Stimulated activated CD4-positive, alpha-beta T cell treated with anti-CD3 and anti-CD28 coated beads, Interleukin-4, amount 100 ng/mL, for 1 hour (primary cell): ENCODE measurements at places on chromosomes 6 and 20.

DNA sequence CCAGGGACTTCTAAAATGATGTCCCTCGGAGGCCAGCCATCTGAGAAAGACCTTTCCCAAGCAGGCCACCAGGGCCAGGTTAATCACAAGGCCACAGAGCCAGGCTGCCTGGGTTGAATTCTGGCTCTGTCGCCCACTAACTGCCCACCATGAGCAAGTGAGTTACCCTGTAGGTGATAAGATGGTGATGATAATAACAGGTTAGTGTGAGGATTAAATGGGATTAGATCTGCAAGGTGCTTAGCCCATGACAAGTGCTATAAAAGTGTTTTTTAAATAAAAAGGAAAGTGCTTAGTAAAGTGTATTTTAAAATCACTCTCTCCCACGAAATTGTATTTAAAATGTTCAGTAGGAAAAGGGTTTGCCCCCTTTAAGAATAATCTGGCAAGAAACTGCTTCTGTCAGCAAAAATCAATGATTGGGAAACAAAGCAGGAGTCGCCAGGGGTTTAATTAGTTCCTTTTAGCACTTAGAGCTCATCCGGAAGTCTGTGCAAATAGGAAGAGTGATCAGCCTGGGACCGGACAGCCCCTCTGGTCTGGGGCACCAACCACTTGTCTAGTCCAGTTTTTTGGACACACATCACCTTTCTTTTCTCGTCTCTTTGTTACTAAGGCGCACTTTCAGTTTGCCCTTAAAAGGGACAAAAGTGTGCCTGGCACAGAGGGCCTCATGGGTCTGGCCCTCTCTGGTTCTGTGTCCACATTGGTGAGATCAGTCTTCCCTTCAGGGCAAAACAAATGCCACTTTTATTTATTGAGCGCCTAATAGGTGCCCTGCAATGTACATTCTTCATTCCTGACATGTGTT lies 150.4 kb downstream of the GRM4 start:
- no peak for DNase-seq

- no peak for DNase-seq
Measured at GRCh38 chr20:63280929-63281545, 8.4 kb downstream of the ARFGAP1 start.

- DNase-seq: no peak
Measured at GRCh38 chr6:116840091-116840490, 11.2 kb upstream of the GPRC6A start.

DNA sequence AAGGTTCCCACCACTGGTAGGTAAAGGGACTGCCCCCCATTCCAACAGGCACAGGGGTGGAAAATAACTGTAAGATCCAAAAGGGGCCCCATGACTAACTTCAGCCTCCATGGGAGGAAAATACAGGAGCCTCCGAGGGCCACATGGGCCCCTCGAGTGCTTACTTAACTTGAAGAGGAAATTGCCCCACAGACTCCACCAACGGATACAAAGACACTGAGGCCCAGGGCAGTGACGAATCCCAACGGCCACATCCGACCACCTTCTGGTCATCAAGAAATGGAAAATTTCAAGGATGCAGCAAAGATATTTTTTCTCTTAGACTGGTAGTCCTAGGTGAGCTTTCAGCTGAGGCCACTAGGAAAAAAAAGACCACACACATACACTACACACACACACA lies 116.0 kb upstream of the MRPS10 start:
- no peak for DNase-seq

GRCh38 chr6:52144196-52145076 lies 41.7 kb upstream of the IL17A start:
- no peak for DNase-seq

- DNase-seq: no peak
Measured at GRCh38 chr6:50720623-50721022, 7.3 kb downstream of the TFAP2D start.

- no peak for DNase-seq
Measured at GRCh38 chr6:39086294-39086693, 28.7 kb downstream of the SAYSD1 start.

DNA sequence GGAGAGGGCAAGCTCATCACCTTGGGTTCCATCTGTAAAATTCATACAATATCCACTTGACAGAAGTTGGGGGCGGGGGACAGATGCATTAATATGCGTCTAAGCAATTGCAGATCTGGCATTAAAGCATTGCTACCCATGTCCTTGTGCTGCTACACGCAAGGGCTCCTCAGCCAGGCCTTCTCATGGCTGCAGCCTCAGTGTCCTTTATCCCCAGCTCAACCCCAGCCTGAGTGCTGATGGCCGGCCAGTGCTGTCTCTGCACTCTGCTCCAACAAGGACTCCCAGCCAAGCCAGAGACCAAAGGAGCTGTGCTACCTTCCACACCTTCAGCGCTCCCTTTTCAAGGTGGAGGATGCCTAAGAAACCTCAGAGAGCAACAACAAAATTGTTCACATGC lies 188.5 kb upstream of the STXBP5 start:
- no peak for DNase-seq

DNA sequence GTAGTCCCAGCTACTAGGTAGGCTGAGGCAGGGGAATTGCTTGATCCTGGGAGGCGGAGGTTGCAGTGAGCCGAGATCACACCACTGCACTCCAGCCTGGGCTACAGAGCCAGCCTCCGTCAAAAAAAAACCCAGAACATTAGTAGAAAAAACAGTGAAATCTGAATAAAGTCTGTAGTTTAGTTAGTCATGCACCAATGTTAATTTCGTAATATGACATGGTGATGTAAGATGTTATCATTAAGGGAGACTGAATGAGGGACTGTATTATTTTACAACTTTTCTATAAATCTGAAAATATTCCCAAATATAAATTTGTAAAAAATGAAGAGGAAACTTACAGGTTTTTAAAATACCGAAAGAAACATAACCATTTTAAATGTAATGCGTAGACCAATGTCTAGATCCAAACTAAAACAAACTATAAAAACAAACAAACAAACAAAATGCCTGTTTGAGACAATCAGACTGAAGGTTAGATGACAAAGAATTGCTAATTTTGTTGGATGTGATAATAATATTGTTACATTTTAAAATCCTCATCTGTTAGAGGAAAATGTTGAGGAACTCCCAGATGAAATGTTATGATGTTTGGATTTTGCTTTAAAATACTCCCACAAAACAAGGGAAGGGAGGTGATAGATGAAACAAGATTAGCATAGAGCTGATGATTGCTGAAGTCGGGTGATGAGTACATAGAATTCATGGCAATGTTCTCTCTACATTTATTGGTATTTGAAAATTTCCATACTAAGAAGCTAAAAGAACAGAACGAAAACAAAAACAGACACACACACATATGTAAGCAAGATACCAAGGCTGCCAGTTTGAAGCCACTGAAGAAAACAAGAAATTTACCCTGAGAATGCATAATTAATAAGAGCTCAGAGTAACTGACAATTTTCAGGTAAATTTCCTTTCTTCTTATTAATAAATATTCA lies 1.8 kb downstream of the GSTA4 start:
- DNase-seq: no peak

- DNase-seq: no peak
Measured at GRCh38 chr6:50966532-50966931, 147.9 kb downstream of the TFAP2B start.

GRCh38 chr20:62825333-62825985 lies 8.6 kb downstream of the COL9A3 start:
- no peak for DNase-seq

DNA sequence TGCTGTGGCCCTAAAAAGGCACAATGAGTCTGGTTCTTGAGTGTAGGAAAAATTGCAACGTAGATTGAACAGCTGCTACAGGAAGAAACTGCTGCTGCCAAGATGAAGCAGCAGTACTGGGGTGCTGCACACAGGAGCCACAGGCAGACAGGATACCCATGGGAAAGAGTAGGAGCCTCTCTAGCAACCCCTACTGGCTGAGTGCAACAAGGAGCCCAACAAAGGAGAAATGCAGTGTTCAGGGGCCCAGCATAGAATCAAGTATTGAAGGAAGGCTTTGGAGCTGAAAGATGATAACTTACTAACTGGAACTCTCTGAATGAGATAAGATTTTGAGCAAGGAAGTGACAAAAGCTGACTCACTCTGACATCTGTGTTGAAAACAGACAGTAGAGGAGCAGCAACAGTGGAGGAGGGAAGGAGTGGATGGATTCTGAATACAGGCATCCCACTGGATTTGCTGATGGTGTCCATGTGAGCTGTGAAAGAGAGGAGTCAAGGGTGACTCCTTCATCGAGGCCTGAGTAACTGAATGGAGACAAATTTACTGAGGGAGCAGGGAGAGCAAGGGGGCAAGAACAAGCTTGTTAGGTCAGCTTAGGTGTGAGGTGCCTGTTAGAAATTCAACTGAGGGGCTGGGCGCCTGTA lies 534.7 kb upstream of the JARID2 start:
- peak; percentile 41 for DNase-seq

- DNase-seq: no peak
Measured at GRCh38 chr20:12733811-12734210, 275.0 kb upstream of the SPTLC3 start.

GRCh38 chr6:24972311-24972958 lies 36.7 kb upstream of the RIPOR2 start:
- no peak for DNase-seq

DNA sequence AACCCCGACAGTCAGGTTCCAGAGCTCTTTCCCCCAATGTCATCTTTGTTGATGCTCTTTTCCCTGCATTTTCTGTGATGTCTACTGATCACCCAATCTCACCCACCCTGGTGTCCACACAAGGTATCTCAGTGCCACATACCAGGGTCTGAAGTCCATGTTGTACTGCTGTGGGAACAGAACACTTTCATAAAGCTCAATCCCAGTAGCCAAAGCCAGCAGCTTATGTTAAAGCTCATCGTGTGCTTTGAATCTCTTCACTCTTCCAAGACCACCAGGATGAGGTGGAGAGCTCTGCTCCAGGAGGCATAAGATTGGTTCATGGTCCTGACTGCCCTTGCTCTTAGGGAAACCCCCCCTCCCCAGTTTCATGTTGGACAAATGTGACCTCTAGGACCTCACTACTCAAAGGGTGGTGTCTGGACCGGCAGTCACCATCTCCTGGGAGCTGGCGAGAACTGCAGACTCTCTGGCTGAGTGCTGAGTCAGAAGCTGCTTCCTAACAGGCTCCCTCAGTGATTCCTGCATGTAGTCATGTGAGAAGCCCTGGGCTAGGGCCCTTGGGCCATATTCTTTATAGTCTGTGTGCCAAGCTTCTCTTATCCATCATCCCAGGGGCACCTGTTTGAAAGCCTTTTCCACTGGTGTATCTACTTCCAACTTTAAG lies 13.4 kb upstream of the CPNE5 start:
- no peak for DNase-seq

DNA sequence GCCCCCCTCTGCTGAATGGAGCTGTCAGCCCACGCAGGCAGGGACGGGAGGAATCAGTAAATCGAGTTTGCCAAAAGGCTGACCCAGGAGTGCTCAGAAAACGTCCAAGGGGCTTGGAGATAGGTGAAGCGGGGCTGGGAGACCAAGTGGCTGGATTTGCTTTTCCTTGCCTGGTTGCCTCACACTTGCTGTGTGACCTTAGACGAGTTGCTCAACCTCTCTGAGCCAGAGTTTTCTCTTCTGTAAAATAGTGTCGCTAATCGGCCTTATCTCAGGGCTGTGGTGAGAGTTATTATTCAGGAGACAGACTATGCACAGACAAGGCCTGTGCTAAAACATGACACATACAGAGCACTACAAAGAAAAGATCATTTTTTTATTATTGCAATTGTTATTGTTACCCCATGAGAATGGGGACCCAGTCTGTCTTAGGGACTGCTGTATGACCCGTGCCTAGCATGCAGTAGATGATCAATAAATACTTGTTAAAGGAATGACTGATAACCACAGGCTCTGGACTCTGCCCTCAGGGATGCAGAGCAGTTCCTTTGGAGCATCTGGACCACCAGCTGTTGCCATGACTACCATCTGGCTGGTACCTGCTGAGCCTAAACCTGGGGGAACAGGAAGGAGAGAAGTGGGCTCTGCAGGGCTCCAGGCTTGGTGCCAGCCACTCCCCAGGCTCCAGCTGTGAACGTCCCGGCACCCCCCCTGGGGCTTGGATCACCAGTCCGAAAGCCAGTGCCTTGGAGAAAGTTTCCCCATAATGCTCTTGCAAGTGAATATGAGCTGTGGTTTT lies 901 bp downstream of the KCNK15 start:
- no peak for DNase-seq

DNA sequence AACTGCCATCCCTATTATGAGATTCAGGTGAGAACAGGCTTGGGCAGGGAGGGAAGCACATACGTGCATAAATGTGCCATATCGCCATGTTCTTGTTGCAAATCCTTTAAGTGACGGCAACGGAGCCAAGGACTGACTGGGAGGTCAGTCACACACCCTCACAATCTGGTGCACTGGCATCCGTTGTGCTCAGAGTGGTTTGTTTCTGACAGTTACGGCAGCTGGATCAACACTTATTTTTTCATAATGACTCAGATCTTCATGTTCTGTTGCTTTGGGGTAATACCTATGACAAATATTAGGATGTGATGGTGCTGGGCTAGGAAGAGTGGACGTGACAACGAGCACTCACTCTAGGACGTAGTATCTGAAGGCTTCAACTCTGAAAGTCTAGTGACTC lies 56.2 kb upstream of the PREP start:
- no peak for DNase-seq

- DNase-seq: no peak
Measured at GRCh38 chr6:148768646-148769270, 21.9 kb downstream of the UST start.

- no peak for DNase-seq
Measured at GRCh38 chr20:1820138-1821079, 74.8 kb upstream of the SIRPA start.

- DNase-seq: no peak
Measured at GRCh38 chr20:14984768-14985622, 647.6 kb upstream of the FLRT3 start.

DNA sequence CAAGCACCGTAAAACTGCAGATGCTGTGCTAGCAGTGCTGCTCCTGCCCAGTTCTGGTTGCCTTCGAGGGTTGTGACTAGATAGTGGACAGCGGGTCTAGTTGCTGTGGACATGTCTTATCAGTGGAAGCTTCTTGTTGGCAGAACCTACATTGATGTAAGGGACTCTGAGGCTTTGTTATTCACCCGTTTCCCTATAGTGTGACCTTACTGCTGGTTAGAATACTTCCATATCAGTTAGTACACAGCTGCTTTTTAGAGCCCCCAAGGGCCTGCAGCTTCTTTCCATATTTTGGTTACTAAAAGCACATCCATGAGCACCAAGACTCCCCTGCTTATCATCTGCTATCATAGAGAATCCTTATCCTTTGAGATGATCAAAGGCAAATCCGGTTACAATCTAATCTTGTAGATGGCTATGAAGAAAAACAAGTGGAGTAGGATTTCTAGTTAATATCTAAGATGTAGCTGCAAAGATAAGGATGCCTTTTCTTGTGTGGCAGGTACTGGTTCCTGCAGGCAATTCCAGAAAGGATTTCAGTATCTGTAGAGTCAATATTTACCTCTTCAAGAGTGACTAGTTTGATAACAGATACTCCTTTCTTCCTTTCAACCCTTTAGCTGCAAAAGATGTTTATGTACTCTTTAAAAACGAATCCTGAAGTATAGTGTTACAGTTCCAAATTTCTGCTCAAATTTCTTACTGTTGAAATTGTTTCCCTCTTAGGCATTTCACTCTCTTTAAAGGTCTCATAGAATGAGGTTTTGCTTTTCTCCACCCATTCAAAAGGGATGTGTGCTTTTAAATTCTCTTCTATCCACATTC lies 163.6 kb downstream of the JARID2 start:
- DNase-seq: no peak
